ENCODE measurements at places on chromosomes 16 and 17.

- DNase-seq = no peak
Measured at GRCh38 chr17:68878226-68878885, 76.8 kb downstream of the ABCA8 start.

- DNase-seq = peak; percentile 46
Measured at GRCh38 chr17:32319548-32319905, 22.4 kb downstream of the C17orf75 start.

- no peak for DNase-seq
Measured at GRCh38 chr16:86993426-86994110, 323.6 kb downstream of the C16orf95 start.

- no peak for DNase-seq
Measured at GRCh38 chr16:86074651-86075487, 175.9 kb downstream of the IRF8 start.

GRCh38 chr16:27127308-27127707 lies 60.6 kb downstream of the C16orf82 start:
- no peak for DNase-seq

DNA sequence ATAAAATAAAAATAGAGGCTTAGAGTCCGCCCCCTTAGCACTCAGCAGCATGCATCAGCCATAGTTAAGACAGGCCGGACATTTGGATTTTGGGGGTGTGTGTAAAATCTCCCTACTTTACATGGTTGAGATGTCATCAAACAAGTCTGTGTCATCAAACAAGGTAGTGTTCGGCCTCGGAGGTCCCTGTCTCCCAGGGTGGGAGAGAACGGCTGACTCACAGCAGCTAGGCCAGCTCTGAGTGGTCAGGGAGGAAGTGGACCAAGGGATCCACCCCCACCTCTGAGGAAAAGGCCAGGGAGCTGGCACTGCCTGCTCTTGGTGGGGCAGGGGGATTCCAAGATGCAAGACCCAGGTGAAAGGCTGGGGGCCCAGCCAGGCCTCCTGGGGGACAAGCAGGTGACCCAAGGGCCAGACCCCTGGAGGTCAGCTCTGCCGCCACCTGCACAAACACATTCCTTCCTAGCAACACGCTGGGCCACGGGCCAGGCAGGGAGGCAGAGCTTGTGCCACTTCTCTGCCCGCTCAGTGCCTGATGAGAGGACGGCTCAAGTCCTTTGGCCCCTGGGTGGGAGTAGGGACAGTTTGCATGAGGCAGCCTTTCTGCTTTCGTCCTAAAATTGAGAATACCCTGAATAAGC lies 28.5 kb downstream of the KIFC3 start:
- DNase-seq = no peak

GRCh38 chr17:49631496-49631895 lies 46.4 kb downstream of the SPOP start:
- no peak for DNase-seq

DNA sequence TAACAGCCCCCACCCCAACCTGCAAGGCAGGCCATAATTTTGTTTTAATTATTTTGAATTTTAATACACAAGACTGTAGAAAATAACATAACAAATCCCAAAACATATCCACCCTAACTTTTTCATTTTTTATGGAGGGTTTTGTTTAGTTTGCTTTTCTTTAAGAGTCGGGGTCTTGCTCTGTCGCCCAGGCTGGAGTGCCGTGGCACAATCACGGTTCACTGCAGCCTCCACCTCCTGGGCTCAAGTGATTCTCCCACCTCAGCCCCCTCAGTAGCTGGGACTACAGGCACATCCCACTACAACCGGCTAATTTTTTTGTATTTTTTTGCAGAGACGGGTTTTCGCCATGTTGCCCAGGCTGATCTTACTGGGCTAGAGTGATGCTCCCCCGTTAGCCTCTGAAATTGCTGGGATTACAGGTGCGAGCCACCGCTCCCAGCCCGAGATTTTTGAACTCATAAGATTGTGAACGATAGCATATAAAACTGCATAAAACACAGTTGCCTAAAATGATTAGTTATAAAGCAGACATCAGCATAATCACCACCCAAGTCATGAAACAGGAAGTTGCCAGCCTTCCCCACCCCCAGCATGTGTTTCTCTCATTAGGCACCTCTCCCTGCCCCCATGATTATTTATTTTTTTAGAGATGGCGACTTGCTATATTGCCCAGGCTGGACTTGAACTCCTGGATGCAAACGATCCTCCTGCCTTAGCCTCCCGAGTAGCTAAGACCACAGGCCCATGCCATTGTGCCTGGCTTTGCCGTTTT lies 13.6 kb upstream of the DOC2B start:
- no peak for DNase-seq

DNA sequence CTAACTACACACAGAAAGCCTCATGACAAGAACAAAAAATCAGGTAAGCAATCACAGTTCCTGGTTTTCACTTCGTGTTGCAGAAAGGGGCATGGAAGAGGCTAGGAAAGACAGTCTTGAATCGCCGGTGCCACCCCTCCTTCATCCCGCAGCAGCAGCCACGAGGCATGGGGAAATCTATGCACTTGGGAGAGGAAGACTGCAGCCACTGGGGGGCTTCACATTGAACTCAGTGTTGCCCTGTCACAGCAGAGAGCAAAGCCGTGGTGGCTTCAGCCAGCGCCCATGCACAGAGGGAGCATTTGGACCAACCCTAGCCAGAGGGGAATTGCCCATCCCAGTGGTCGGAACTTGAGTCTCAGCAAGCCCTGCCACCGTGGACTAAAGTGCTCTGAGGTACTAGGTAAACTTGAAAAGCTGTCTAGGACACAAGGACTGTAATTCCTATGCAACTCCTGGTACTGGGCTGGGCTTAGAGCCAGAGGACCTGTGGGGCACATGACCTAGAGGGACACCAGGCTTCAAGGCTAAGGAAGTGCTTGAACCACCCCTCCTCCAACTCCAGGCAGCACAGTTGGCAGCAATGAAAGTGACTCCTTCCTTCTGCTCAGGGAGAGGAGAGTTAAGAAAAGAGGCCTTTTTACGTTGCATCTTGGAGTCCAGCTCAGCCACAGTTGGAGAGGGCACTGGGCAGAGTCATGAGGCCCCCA lies 35.2 kb upstream of the ATP2C2 start:
- DNase-seq = no peak

DNA sequence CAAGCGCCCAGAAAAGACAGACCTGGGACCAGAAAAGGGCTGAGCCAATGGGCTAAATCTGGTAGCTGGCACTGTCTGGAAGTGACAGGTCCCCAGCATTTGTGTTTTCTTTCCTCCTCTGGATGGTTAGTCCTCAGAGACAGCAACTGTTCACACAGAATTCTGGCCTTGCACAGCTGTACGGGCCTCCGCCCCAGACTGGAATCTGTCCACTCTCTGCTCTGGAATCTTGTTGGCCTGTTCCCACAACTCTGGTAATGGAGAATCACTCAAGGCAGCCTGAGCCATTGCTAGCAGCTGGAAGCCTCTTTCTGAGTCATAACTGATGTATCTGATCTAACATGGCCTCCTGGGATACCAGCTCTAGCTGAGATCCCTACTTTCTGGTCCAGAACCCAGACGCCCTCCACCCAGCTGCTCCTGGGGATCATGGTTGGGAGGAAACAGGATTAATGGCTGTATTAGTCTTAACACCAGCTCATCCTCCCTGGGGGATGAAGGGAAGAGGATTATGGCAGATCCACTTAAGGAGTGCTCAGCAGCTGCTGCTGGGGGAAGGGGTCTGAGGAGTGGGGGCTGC lies 9.1 kb downstream of the ZNF668 start:
- DNase-seq = no peak

GRCh38 chr17:55652825-55653224 lies 69.8 kb downstream of the TMEM100 start:
- DNase-seq = no peak

DNA sequence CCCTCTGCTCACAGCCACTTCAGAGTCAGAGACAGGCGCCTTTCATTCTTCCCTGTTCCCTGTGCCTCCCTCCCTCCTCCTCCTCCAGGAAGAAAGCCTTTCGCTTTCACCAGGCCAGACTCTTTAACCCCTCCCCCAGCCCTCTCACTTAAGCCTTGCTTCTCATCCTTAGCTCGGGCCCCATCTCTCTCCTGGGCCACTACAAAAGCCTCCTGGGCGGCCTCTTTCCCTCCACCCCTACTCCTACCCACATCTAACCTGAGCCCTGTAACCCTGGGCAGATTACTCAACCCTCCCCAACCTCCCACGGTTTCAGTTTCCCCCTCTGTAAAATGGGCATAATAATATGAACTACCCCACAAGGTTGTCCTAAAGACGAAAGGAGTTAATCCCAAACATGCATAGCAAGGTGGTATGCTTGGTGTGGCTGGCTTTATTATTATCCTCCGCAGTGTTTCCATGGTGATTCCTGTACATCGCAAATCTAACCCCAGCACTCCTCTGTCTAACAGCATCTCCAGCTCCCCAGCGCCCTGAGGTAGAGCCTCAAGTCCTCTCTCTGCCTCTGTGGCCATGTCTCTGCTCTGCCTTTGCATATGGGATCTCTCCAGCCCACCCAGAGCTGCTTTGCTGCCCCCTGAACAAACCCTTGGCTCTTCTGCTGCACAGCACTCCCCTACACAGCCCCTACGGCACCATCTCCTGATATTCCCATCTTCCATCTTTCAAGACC lies 17.7 kb downstream of the PIMREG start:
- DNase-seq = no peak

- no peak for DNase-seq
Measured at GRCh38 chr17:6492892-6493674, 48.8 kb downstream of the PIMREG start.

DNA sequence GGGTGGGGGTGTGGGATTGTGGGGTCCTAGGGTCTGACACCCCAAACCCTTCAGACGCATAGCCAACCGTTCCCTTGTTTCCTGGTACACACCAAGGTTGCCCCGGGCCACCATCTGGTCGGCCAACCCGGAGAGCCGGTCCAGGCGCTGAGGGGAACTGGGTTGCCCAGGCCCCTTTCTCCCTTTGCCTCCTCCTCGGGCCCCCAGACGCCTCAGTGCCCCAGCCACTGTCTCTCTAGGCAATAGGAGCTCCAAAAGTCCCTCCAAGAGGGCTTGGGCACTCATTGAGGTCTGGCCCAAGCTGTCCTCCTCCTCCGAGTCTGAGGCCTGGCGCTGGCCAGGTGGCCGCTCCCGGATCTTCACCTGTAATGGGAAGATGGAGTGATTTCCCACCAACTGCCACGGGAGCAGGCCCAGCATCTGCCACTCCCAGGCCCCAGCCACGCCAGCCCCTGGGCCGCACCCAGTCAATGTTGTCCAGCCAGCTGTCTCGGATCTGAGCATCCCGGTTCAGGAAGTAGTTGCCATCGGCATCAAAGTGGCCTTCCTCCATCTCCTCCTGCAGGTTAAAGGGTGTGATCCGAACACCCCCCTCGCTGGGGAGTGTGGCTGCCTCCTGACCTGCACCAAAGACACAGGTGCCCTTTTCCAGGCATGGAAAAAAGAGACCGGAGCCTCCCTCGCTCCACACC lies 1.5 kb downstream of the CD2BP2 start:
- DNase-seq = no peak

DNA sequence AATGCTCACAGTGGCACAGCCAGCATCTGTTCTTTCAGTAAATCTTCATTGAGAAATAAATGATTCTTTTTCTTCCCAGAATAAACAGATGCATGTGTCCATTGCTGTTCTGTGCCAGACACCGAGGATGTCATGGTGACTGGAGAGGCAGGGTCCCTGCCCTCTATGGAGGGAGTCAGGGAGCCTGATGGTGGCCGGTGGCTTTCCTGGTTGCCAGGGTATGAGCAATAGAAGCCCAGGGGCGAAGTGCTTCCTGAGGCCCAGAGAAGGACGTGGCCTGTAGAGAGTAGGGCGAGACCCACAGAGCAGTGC lies 29.9 kb upstream of the NUDT16L1 start:
- DNase-seq = no peak

GRCh38 chr16:73768786-73769203 lies 527.8 kb upstream of the PSMD7 start:
- no peak for DNase-seq

DNA sequence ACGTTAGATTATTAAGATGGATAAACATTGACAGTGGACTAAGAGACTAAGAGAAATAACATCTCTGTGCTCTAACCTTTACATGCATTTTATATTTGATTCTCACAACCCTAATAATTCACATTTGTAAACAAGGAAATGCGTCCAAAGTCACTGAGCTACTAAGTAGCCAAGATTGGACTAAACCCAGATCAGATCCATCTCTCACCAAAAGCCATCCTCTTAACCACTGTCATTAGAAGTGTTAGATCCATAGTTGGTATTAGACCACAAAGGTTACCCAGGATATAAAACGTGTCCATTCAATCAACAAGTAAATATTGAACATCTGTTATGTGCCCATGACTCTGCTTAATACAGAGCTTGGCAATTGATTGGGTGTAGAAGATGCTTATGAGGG lies 5.2 kb downstream of the HSD17B2 start:
- DNase-seq = no peak

DNA sequence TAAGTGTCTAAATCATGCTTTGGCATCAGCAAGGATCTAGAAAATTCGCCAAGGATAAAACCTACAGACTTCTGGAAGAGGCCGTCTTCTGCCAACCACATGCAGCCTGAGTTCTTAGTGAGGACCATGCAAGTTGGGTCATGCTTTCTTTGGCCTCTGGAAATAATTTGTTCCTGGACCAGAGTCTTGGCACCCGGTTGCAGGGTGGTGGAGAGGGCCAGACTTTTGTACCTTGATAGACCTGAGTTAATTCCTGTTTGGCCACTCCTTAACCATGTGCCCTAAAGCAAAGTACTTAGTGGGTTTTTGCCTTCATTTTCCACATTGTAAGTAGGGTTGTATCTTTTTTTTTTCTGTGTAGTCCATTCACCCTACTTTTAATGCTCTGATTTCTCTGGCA lies 283.4 kb upstream of the IRX5 start:
- DNase-seq = no peak

- DNase-seq = no peak
Measured at GRCh38 chr16:56684256-56684925, 2.1 kb downstream of the MT1X start.

DNA sequence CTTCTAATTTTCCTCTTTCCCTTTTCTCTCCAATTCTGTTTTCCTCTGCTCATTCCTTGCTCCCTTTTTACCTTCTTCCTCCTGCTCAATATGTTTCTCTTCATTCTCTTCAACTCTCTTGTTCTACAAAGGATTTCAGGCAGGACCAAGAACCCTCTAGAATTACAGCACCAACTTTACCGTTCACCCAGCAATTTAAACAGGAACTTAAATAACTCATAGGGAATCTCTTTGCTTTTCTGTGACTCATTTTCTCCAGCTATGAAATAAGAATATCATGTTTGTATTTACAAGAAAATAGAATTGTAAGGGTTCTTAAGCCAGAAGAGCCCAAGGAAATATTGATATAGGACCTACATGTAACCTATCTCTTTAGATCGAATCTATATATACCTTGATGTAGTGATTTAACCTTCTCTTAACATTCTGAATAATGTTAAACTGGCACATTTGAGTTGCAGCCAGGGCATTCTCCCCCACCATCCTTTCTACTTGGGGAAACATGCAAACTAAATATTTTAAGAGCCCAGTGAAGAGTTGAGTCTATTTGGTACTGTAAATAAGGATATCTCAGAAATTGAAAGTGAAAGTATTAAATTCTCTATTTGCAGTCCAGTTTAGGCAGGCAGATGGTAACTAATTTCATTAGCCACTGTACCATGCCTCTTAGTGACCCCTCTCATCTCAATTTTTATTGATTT lies 137.0 kb downstream of the ANKFN1 start:
- no peak for DNase-seq

Data from NCI-H2107 (cell line).